Liver (tissue), 10 donors: ENCODE measurements at places on chromosomes 16 and 17.

DNA sequence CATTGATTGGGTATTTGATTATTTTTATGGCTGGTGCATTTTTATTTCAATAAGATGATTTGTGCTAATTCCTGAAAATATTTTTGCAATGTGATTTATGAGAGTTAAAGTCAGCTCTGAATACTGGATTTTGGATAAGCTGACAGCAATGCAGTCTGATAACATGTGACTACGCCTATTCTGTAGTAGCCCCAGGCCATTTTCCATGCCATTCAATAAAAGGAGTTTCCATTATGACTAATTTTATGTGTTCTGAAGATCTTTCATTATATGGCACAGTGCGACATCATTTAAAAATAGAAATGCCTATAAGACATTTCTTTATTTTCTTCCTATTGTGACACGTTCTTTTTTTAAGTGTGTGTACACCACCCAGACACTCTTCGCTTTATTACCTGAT lies 46.3 kb downstream of the KCNJ2 start:
- no peaks in the 10 kb centered on the region for H3K36me3 ChIP-seq
- H3K27me3 ChIP-seq = no peaks in the 10 kb centered on the region
- H3K27ac ChIP-seq = no peak overlapping the region
- no peak overlapping the region for H3K4me3 ChIP-seq
- DNase-seq = no peak

DNA sequence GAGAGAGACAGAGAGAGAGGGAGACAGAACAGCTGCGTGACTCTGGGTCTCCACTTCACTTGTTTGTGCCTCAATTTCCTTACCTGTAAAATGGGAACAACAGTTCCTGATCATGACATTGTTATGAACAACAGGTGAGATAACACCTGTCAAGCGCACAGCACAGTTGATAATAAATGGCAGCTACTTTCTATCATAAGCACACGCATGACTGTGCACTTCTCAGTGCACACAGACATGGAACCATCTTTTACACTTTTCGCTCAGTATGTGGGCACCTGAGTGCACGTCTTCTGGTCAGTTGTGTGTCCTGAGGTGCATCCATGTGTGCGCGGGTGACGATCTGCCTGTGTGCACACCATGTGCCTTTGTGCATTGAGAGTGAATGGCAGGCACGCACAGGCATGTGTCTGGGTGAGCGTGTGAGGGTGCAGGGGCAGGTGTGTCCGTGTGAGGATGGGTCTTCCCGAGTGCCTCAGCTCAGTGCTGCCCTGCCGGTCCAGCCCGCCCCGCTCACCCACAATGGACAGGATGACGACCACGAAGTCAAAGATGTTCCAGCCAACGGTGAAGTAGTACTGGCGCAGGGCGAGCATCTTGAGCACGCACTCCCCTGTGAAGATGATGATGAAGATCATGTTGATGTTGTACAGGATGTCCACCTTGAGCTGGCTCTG lies 10.3 kb upstream of the CD79B start:
- no peak for DNase-seq
- no peaks in the 10 kb centered on the region for H3K4me1 ChIP-seq
- no peak overlapping the region for H3K27ac ChIP-seq
- no peak overlapping the region for H3K4me3 ChIP-seq
- H3K27me3 ChIP-seq = no peaks in the 10 kb centered on the region

- H3K36me3 ChIP-seq = no peaks in the 10 kb centered on the region
- no peaks in the 10 kb centered on the region for H3K27me3 ChIP-seq
- DNase-seq = no peak
- no peaks in the 10 kb centered on the region for H3K4me1 ChIP-seq
- no peak overlapping the region for H3K4me3 ChIP-seq
- H3K27ac ChIP-seq = no peak overlapping the region
Observed at GRCh38 chr16:85861095-85861825, 37.7 kb upstream of the IRF8 start.

GRCh38 chr17:63963123-63963522 lies 9.6 kb downstream of the SCN4A start:
- no peaks in the 10 kb centered on the region for H3K36me3 ChIP-seq
- peaks cover 5% of the 10 kb centered on the region for H3K4me1 ChIP-seq
- peak overlapping the region; percentile 28 for H3K27ac ChIP-seq
- DNase-seq = no peak

- H3K4me1 ChIP-seq = peaks cover 24% of the 10 kb centered on the region
- no peak overlapping the region for H3K4me3 ChIP-seq
- no peak overlapping the region for H3K27ac ChIP-seq
- DNase-seq = no peak
- no peaks in the 10 kb centered on the region for H3K27me3 ChIP-seq
Observed at GRCh38 chr17:27904534-27905446, 11.6 kb upstream of the LYRM9 start.

GRCh38 chr16:51641191-51641765 lies 490.2 kb upstream of the SALL1 start:
- H3K4me3 ChIP-seq = no peak overlapping the region
- H3K27ac ChIP-seq = no peak overlapping the region
- H3K27me3 ChIP-seq = no peaks in the 10 kb centered on the region
- H3K4me1 ChIP-seq = no peaks in the 10 kb centered on the region

GRCh38 chr16:11183035-11183812 lies 72.8 kb downstream of the SOCS1 start:
- H3K27me3 ChIP-seq = no peaks in the 10 kb centered on the region
- no peaks in the 10 kb centered on the region for H3K4me1 ChIP-seq
- peaks cover 4% of the 10 kb centered on the region for H3K36me3 ChIP-seq
- H3K27ac ChIP-seq = no peak overlapping the region

DNA sequence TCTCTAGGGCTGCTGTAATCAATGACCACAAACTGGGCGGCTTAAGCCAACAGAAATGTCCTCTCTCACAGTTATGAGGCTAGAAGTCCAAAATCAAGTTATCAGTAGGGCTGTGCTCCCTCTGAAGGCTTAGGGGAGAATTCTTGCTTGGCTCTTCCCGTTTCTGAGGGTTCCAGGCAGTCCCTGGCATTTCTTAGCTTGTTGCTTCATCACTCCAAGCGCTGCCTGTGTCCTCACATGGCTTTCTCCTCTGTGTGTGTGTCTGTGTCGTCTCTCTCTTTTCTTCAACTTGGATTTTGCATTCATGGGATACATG lies 13.7 kb upstream of the CDC42EP4 start:
- no peak overlapping the region for H3K27ac ChIP-seq
- no peak overlapping the region for H3K4me3 ChIP-seq
- no peak for DNase-seq

DNA sequence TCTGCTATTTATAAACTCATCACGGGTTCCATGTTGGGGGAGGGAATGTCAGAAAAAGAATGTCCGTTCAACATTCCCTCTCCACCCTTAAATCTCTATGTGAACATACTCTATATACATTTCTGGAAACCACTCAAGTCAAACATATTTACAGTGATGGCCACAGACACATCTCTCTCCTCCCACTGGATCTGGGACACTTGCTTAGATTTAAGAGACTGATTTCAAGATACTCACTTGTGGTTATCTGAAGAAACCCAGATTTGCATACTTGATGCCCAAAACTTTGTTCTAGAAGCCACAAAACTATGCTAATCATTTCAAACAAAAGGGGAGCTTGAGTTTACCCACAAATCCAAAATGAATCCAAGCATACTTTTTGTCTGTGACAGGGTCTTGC lies 182.9 kb upstream of the SOX9 start:
- H3K4me1 ChIP-seq = no peaks in the 10 kb centered on the region
- no peak for DNase-seq
- no peaks in the 10 kb centered on the region for H3K36me3 ChIP-seq
- H3K27me3 ChIP-seq = no peaks in the 10 kb centered on the region
- H3K4me3 ChIP-seq = no peak overlapping the region
- no peak overlapping the region for H3K27ac ChIP-seq
